ENCODE measurements at places on chromosomes 4 and X.

- no peaks in the 10 kb centered on the region for H3K4me1 ChIP-seq
- peak; percentile 58 for DNase-seq
- H3K27me3 ChIP-seq, result no peaks in the 10 kb centered on the region
- no peak overlapping the region for H3K27ac ChIP-seq
- H3K36me3 ChIP-seq, result no peaks in the 10 kb centered on the region
Measured at GRCh38 chr4:112277220-112277619, 8.5 kb downstream of the TIFA start.

DNA sequence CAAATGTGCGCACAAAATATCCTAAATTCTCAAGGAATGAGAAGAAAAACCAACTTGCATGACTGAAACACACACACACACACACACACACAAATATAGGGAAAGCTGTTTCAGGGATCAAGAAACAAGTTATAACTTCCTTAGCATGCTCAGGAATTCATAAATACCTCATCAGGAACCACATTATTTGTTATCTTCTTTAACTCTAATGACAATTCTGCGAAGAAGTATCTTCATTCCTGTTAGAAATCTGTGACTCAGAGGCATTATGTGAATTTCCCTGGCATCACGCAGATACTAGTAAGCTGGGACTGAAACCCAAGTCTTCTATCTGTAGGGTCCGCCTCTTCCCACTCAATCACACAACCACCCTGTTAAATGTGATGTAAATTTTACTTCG, 30.3 kb downstream of the TMPRSS11A start:
- H3K27me3 ChIP-seq, result no peaks in the 10 kb centered on the region
- H3K4me3 ChIP-seq, result no peak overlapping the region
- H3K27ac ChIP-seq, result no peak overlapping the region
- no peaks in the 10 kb centered on the region for H3K4me1 ChIP-seq

GRCh38 chr4:139763672-139764071, 98.1 kb downstream of the MGST2 start:
- peak; percentile 21 for DNase-seq
- H3K27ac ChIP-seq, result no peak overlapping the region
- no peaks in the 10 kb centered on the region for H3K36me3 ChIP-seq

GRCh38 chr4:182400790-182401189, 157.6 kb downstream of the TENM3 start:
- no peaks in the 10 kb centered on the region for H3K4me1 ChIP-seq
- no peaks in the 10 kb centered on the region for H3K36me3 ChIP-seq
- H3K4me3 ChIP-seq, result no peak overlapping the region
- no peak for DNase-seq
- H3K27ac ChIP-seq, result no peak overlapping the region
- H3K27me3 ChIP-seq, result no peaks in the 10 kb centered on the region

DNA sequence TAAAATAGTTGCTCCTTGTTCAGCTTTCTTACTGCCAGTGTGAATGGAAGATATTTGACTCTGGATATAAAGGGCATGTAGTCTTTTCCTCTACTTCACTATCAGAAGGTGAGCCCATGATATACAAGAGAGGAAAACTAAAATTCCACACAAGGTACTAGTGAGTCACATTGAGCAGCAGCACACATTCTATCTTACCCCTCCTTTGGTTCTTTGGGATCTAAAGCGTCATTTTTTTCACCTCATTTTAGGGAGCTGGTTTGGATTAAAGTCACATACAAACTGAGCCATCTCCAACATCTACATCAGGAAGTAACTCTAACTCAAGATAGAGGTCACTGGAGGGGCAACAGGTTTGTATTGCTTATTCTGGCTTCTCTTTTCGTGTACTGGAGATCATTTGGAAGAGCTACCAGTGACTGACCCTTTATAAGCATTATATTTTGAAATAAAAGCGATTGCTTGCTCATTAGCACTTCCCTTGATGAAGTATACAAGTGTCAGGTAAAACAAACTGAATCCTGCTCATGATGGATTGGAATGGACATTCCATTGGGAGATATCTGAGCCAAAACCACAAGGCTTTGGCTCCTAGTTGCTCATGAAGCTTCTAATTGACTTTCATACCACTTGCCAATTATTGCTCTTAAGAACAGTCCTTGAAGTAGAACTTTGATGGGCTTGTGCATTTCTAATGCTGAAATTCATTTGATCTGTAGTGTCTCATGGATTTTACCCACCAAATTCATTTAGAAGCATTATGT, 124.1 kb downstream of the SPCS3 start:
- H3K36me3 ChIP-seq, result no peaks in the 10 kb centered on the region
- DNase-seq, result no peak
- no peak overlapping the region for H3K27ac ChIP-seq
- no peak overlapping the region for H3K4me3 ChIP-seq

DNA sequence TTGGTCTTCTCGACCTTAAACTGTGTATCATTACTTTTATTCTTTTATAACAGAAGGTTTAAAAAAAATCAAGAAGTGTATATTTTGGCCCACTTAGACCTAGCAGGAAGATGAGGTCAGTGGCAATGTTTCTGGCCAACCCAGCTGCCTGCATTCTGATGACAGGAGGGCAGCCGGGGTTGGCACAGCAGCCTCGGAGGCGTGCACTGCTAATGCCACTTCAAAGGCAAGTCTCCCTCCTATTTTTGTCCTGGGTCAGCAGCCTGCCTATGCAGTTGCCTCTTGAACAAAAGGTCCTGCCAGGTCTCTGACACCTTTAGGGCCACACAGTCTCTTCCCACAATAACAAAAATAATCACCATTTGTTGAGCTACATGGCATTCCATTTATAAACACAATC, 89.4 kb upstream of the MYOZ2 start:
- H3K4me1 ChIP-seq, result no peaks in the 10 kb centered on the region
- H3K27me3 ChIP-seq, result no peaks in the 10 kb centered on the region
- H3K27ac ChIP-seq, result no peak overlapping the region
- DNase-seq, result no peak

GRCh38 chr4:128974136-128974581, 119.2 kb downstream of the SCLT1 start:
- no peaks in the 10 kb centered on the region for H3K4me1 ChIP-seq
- no peak for DNase-seq
- H3K27me3 ChIP-seq, result no peaks in the 10 kb centered on the region
- H3K36me3 ChIP-seq, result no peaks in the 10 kb centered on the region

GRCh38 chrX:153874366-153875125, 11.4 kb downstream of the L1CAM start:
- H3K4me3 ChIP-seq, result no peak overlapping the region
- H3K27me3 ChIP-seq, result no peaks in the 10 kb centered on the region
- H3K27ac ChIP-seq, result no peak overlapping the region
- no peaks in the 10 kb centered on the region for H3K36me3 ChIP-seq

- DNase-seq, result no peak
Measured at GRCh38 chr4:52172166-52172565, 121.1 kb downstream of the SPATA18 start.

DNA sequence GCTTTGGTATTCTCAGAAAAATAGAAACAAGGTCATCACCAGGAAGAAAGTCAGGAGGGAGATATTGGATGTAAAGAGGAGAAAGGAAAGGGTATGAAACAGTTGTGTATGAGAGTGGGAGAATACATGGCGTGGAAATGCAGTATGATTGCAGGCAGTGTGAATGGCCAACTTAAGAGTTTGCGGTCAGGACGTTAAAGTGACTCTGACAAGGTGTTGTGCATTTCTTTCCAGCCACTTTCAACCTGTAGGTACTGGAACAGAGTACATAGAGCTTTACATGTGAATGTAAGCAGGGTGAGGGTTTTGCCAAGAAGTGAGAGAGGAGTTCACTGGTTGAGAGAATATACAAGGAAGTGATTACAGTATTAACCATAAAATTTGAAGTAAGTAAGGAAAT, 15.7 kb downstream of the ATP10D start:
- H3K27ac ChIP-seq, result no peak overlapping the region
- no peak overlapping the region for H3K4me3 ChIP-seq
- H3K4me1 ChIP-seq, result no peaks in the 10 kb centered on the region
- H3K36me3 ChIP-seq, result no peaks in the 10 kb centered on the region
- DNase-seq, result no peak
- H3K27me3 ChIP-seq, result no peaks in the 10 kb centered on the region

GRCh38 chr4:152083338-152083737, 322.5 kb upstream of the GATB start:
- no peak overlapping the region for H3K27ac ChIP-seq
- no peaks in the 10 kb centered on the region for H3K36me3 ChIP-seq
- H3K4me3 ChIP-seq, result no peak overlapping the region
- DNase-seq, result no peak
- no peaks in the 10 kb centered on the region for H3K27me3 ChIP-seq

DNA sequence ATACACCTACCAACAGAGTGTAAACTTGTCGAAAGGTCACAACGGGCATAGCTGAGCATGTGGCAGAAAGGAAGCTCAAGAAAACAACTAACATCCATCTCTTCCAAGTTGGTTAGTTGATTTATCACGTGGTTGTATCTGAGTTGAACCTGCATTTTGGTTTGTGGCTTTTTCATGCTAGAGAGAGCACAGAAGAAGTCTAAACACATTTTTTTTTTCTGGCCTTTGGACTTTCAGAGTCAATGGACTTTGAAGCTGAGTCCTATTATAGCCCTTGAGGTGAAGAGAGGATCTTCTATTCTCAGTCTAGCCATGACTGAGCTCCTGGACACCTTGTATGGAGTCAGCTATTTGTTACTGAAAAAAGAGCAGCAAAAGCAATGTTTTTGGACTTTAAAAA, 150.6 kb upstream of the TRPC5 start:
- H3K4me3 ChIP-seq, result no peak overlapping the region
- no peak for DNase-seq
- no peaks in the 10 kb centered on the region for H3K27me3 ChIP-seq

GRCh38 chr4:179472164-179472563, 2029.9 kb upstream of the AGA start:
- no peaks in the 10 kb centered on the region for H3K36me3 ChIP-seq
- H3K4me1 ChIP-seq, result no peaks in the 10 kb centered on the region
- no peak for DNase-seq
- no peak overlapping the region for H3K27ac ChIP-seq
- H3K4me3 ChIP-seq, result no peak overlapping the region

DNA sequence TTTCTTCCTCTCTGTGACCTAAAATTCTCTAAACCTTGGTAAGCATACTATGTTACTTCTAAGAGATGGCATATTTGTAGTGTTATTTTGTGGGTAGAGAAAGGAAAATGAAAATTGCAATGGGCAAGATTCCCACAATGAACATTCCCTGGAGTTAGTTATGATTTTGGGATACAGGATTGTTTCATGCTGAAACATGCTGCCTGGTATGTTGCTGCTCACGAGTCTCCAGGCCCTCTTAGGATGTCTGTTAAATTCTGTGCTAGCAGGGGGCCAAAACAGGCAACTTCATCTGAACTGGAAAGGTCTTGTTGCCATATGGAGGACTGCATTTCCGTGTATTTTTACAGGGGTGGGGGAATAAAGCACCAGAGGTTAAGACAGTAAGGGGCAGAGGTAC, 18.9 kb upstream of the MSMO1 start:
- H3K36me3 ChIP-seq, result no peaks in the 10 kb centered on the region
- H3K4me1 ChIP-seq, result no peaks in the 10 kb centered on the region
- no peak for DNase-seq
- H3K27me3 ChIP-seq, result no peaks in the 10 kb centered on the region
- no peak overlapping the region for H3K4me3 ChIP-seq

DNA sequence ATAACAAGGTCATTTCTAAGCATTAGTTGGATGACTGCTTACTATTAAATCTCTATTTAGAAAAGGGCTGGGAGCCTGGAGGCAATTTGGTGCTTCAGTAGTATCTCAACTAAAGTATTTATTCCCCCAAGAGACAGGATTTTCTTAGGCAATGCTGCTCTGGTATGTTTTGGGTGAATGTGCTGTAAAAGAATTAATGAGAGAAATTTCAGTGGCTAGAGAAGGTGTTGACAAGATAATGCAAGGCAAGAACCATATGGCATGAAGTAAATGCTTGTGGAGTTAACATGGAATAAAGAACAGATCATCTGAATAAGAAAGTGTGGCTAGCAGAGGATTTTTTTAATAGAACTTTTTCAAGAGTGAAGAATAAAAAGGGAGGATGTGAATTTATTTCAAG, 3.9 kb downstream of the CYP2U1 start:
- H3K27me3 ChIP-seq, result no peaks in the 10 kb centered on the region
- H3K36me3 ChIP-seq, result no peaks in the 10 kb centered on the region
- DNase-seq, result no peak
- H3K4me3 ChIP-seq, result no peak overlapping the region
- no peak overlapping the region for H3K27ac ChIP-seq

- DNase-seq, result no peak
- H3K27me3 ChIP-seq, result no peaks in the 10 kb centered on the region
- H3K4me3 ChIP-seq, result no peak overlapping the region
- no peaks in the 10 kb centered on the region for H3K4me1 ChIP-seq
- H3K27ac ChIP-seq, result no peak overlapping the region
Measured at GRCh38 chr4:91366554-91366953, 937.2 kb upstream of the GRID2 start.

- DNase-seq, result no peak
- H3K4me3 ChIP-seq, result no peak overlapping the region
- H3K27me3 ChIP-seq, result no peaks in the 10 kb centered on the region
- H3K36me3 ChIP-seq, result no peaks in the 10 kb centered on the region
- H3K4me1 ChIP-seq, result no peaks in the 10 kb centered on the region
Measured at GRCh38 chr4:182235021-182235795, 8.0 kb upstream of the TENM3 start.

- H3K4me3 ChIP-seq, result no peak overlapping the region
- H3K27me3 ChIP-seq, result no peaks in the 10 kb centered on the region
- DNase-seq, result no peak
Measured at GRCh38 chr4:41133454-41134018, 80.8 kb downstream of the APBB2 start.

GRCh38 chr4:185016946-185017758, 1.1 kb upstream of the HELT start:
- peaks cover 6% of the 10 kb centered on the region for H3K4me1 ChIP-seq
- no peaks in the 10 kb centered on the region for H3K36me3 ChIP-seq
- H3K27me3 ChIP-seq, result peaks cover 51% of the 10 kb centered on the region
- H3K27ac ChIP-seq, result no peak overlapping the region

DNA sequence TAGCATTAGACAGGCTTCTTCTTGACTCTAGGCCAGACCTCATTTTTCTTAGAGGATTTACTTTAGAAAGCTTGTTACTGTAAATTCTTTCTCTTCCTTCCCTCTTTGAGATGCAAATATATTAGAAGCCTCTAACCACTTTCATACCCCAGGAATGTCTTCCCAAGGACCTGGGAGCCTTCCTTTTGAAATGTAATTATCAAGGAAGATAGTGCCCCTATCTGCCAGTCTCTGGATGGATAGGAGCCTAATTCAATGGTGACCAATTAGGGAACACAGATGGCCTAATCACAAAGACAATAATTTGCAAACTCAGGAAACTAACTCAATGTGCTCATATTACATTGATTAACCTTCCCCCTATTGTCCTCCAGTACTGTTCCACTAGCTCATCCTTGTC, 145.6 kb upstream of the DCAF8L1 start:
- DNase-seq, result no peak
- no peaks in the 10 kb centered on the region for H3K27me3 ChIP-seq
- H3K4me1 ChIP-seq, result no peaks in the 10 kb centered on the region
- H3K4me3 ChIP-seq, result no peak overlapping the region

GRCh38 chrX:97854086-97854485, 970.4 kb downstream of the RPA4 start:
- H3K27ac ChIP-seq, result no peak overlapping the region
- H3K36me3 ChIP-seq, result no peaks in the 10 kb centered on the region
- H3K4me1 ChIP-seq, result no peaks in the 10 kb centered on the region
- DNase-seq, result no peak

All from prostate gland (tissue), 2 donors.